H1 (cell line): ENCODE measurements at places on chromosomes 13 and 19. TPM values are rescaled to one million over a fixed set of nuclear protein-coding genes. Genes with fewer than 3 reads are reported as not detected.

- no peak for DNase-seq
- H3K36me3 ChIP-seq = no peaks in the 10 kb centered on the region
- peak overlapping the region; percentile 66 for H3K4me3 ChIP-seq
- no peaks in the 10 kb centered on the region for H3K4me1 ChIP-seq
- H3K27ac ChIP-seq = no peak overlapping the region
Observed at GRCh38 chr19:1862424-1863327, 703 bp downstream of the KLF16 start.

GRCh38 chr13:82976499-82976898, 905.8 kb downstream of the SLITRK1 start:
- no peak overlapping the region for H3K4me3 ChIP-seq
- H3K4me1 ChIP-seq = no peaks in the 10 kb centered on the region
- H3K36me3 ChIP-seq = no peaks in the 10 kb centered on the region
- DNase-seq = no peak

GRCh38 chr13:111212517-111212873, 97.4 kb downstream of the ARHGEF7 start:
- H3K36me3 ChIP-seq = no peaks in the 10 kb centered on the region
- no peaks in the 10 kb centered on the region for H3K27me3 ChIP-seq
- no peak overlapping the region for H3K27ac ChIP-seq
- H3K4me3 ChIP-seq = peak overlapping the region; percentile 19; the same call in 1 of the 2 replicates
- H3K4me1 ChIP-seq = peaks cover 20% of the 10 kb centered on the region

GRCh38 chr13:24071423-24072075, 89.0 kb upstream of the SPATA13 start:
- H3K27me3 ChIP-seq = no peaks in the 10 kb centered on the region
- no peak overlapping the region for H3K4me3 ChIP-seq
- H3K36me3 ChIP-seq = no peaks in the 10 kb centered on the region
- no peak overlapping the region for H3K27ac ChIP-seq

GRCh38 chr13:100838387-100838786, 163.8 kb upstream of the TMTC4 start:
- no peak for DNase-seq
- no peak overlapping the region for H3K4me3 ChIP-seq
- no peak overlapping the region for H3K27ac ChIP-seq
- H3K27me3 ChIP-seq = no peaks in the 10 kb centered on the region

GRCh38 chr13:111575719-111576118, 255.3 kb downstream of the TEX29 start:
- no peak for DNase-seq
- no peak overlapping the region for H3K4me3 ChIP-seq
- H3K4me1 ChIP-seq = no peaks in the 10 kb centered on the region
- H3K36me3 ChIP-seq = no peaks in the 10 kb centered on the region

DNA sequence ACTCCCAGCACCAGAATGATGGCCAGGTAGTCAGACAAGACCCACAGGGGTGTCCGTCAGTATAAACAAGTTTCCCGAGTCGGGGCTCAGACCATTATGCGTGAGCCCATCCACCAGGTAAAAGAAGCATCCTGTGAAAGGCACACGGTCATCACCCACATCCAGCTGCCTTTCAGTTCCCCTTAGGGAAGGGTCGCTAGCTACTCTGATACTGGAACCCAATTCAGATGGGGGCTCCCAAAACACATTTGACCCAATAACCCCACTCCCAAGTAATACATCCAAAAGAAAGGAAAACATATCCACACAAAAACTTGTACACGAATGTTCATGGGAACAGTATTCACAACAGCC, 66.8 kb downstream of the STK24 start:
- no peaks in the 10 kb centered on the region for H3K36me3 ChIP-seq
- peaks cover 15% of the 10 kb centered on the region for H3K4me1 ChIP-seq
- H3K27ac ChIP-seq = no peak overlapping the region

Gene PRR12
- 59.4 and 63.8 TPM in 2 replicates for total RNA-seq

Gene MED29
- total RNA-seq = 31.1 and 32.3 TPM in 2 replicates

Gene KLK7
- total RNA-seq = 0.55 and 0.73 TPM in 2 replicates

Gene ZNF560
- not detected in 2 replicates for total RNA-seq

Gene ZNF350
- 5.3 and 6.2 TPM in 2 replicates for total RNA-seq
